ENCODE measurements at places on chromosomes 11 and 22.

GRCh38 chr11:46295312-46296058, 18.0 kb downstream of the CREB3L1 start:
- H3K36me3 ChIP-seq = no peaks in the 10 kb centered on the region
- no peak overlapping the region for H3K27ac ChIP-seq
- H3K27me3 ChIP-seq = no peaks in the 10 kb centered on the region
- peak; percentile 72 for DNase-seq

GRCh38 chr11:112770487-112770886, 190.7 kb upstream of the NCAM1 start:
- H3K27ac ChIP-seq = no peak overlapping the region
- H3K36me3 ChIP-seq = peaks cover 7% of the 10 kb centered on the region
- no peaks in the 10 kb centered on the region for H3K4me1 ChIP-seq
- DNase-seq = no peak

- no peaks in the 10 kb centered on the region for H3K27me3 ChIP-seq
- DNase-seq = peak; percentile 55
- H3K4me1 ChIP-seq = peaks cover 15% of the 10 kb centered on the region
Observed at GRCh38 chr22:27879923-27880322, 39.1 kb downstream of the PITPNB start.

GRCh38 chr11:16292167-16292859, 64.0 kb downstream of the SOX6 start:
- no peak for DNase-seq
- H3K4me3 ChIP-seq = no peak overlapping the region
- H3K27me3 ChIP-seq = no peaks in the 10 kb centered on the region
- H3K27ac ChIP-seq = no peak overlapping the region

All from MCF 10A (cell line).